Thyroid gland (tissue), 4 donors: ENCODE measurements at places on chromosomes 5 and 9.

DNA sequence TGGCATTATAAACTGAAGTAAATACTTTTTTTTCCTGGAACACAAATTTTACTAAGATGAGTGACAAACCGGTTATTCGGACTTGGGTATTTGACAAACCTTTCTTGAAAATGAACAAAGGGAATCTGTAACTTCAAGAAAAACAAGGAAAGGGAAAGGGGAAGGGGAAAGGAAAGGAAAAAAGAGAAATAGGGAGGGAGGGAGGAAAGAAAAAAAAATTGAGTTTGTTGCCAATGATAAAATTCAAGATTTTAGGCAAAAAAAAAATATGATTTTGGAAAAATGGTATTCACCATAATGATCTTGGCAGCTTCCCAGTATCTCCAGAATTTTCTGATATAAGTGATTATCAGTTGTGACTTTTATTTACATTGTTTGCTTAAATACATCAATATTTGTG is 1.6 kb upstream of the TTC33 start:
- DNase-seq = no peak

DNA sequence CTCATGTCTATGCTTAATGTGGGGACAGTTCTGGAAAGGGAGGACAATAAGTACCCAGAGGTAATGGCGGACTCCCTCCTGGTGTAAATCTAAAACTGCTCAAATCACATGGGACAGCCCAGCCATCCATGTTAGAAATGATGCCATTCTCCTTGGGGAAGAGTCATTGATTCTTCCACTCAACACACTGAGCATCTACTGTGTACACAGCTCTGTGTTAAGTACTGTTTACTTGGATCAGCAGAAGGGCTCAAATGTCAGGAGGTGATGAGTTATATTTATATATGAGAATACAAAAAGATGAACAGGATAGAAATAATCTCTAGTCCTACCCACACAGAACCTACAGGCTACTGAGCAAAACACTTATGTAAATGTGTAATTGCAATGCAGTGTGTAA is 31.8 kb upstream of the NANS start:
- no peak for DNase-seq

GRCh38 chr5:85591311-85591710 is 1026.4 kb upstream of the COX7C start:
- DNase-seq = no peak

- no peak for DNase-seq
Observed at GRCh38 chr9:8844549-8844948, 1045.0 kb upstream of the DMAC1 start.

- no peak for DNase-seq
Observed at GRCh38 chr9:133046900-133047295, 14.9 kb upstream of the CEL start.
